ENCODE measurements at places on chromosomes 1 and 21.

GRCh38 chr1:33300673-33301072 lies 20.2 kb downstream of the A3GALT2 start:
- no peak for DNase-seq

DNA sequence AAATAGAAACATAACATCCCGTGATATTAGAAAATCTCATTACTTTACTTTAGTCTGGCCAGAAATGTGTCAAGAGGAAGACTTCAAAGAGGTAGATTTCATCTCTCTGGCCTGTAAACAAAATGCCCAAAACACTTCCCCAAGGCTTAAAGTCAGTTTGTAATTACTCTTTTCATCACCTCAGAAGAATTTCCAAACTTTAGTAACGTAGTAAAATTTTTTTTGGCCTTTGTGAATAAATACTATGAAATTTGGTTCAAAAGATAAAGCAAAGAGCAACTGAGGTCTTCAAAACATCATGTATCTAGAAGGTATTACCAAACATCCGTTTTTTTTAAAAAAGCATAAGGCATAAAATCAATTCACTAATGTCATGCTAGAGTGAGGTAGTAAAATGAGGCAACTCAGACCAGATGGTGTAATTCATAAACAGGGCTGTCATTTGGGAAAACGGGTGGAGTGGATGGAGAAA lies 51.4 kb downstream of the LEPR start:
- no peak for DNase-seq

- no peak for DNase-seq
Observed at GRCh38 chr1:111290630-111291029, at the start of gene CHIA. CHIA (plus strand) TSS chr1:111290851; CDS start chr1:111310468, 19,617 bp downstream.

GRCh38 chr1:43858324-43858723 lies 75.3 kb upstream of the ARTN start:
- peak; percentile 97 for DNase-seq

DNA sequence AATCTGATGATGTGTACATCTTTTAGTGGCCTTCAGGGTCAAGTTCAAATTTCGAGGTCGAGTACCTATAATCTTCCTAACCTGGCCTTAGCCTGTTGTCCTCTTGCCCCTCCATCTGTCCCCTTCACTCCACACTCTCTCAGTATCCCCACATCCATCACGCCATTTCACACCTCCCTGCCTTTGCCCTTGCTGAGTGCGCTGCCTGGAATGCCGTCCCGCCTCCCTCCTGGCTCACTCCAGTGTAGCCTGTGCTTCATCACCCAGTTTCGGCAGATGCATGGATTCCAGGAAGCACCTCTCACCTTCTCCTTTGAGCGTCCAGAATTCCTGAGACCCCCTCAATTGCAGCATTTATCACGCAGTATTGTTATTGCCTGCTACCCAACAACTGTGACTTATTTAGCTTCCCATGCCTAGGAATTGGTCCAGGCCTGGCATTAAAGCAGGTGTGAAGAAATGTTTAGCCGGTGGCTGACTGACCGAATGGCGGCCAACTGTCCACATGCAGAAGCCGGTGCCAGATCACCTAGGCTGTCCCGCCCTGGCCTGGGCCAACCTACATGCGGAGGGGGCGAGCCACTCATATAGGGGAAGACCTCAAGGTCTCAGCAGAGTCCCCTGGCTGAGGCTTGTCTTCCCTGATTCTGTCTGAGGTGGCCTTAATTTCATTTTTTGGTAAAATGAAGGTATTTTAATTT lies 34.5 kb downstream of the MYOM3 start:
- DNase-seq = no peak

- no peak for DNase-seq
Observed at GRCh38 chr1:8878448-8878697, at the start of gene ENO1. ENO1 (minus strand) TSS chr1:8878686; CDS start chr1:8874908, 3,778 bp downstream.

DNA sequence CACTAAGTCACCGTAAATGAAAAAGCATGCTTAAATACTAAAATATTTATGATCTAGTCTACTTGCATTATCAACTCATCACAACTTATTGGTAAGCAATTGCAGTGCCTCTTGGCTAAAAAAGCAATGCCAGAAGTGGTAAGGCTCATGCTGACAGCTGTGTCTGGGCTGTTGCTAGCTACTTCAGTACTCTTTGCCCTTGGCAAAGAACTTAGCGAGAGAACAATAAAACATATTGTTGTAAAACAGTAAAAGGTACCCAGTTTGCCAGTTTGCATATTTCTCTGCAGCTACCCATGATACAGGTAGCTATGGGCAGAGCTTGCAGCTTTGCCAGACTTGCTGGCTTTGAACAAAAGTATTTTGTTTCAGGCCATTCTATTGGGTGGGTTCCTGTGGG lies 73.1 kb downstream of the ATP6V1G3 start:
- DNase-seq = no peak

DNA sequence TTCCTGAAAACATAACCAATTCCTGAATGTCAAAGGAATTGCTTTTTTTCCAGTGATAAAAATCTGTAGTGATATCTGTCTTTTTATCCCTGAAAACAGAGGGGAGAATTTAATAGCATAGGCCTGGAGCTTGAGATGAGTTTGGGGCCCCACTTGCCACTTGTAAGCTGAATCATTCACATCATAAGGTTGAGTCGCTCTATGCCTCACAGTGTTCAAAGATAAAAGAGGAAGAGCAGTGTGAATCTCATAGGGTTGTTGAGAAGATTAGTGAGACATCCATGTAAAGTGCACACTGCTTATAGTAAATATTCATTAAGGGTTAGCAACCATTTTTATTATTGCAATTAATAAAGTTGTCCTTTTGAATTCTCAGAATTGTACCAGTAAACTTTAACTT lies 271.3 kb downstream of the DNM3 start:
- DNase-seq = no peak

GRCh38 chr1:245599371-245600174 lies 444.8 kb downstream of the KIF26B start:
- DNase-seq = no peak

DNA sequence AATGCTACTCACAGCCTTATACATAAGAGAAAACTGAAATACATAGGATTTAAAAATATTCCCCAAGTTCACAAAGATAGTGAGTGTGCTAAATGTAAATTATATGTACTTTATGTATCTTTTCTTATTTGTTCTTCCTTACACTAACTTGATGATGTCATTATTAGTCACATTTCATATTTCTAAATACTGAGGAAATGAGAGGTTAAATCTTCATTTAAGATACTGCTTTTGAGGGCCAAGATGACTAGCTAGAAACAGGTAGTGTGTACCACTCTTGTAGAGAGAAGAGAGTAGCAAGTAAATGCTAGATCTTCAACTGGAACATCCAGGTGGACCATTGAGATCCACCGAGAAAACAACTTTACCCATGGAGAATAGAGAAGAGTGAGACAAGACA lies 29.8 kb downstream of the PYHIN1 start:
- no peak for DNase-seq

DNA sequence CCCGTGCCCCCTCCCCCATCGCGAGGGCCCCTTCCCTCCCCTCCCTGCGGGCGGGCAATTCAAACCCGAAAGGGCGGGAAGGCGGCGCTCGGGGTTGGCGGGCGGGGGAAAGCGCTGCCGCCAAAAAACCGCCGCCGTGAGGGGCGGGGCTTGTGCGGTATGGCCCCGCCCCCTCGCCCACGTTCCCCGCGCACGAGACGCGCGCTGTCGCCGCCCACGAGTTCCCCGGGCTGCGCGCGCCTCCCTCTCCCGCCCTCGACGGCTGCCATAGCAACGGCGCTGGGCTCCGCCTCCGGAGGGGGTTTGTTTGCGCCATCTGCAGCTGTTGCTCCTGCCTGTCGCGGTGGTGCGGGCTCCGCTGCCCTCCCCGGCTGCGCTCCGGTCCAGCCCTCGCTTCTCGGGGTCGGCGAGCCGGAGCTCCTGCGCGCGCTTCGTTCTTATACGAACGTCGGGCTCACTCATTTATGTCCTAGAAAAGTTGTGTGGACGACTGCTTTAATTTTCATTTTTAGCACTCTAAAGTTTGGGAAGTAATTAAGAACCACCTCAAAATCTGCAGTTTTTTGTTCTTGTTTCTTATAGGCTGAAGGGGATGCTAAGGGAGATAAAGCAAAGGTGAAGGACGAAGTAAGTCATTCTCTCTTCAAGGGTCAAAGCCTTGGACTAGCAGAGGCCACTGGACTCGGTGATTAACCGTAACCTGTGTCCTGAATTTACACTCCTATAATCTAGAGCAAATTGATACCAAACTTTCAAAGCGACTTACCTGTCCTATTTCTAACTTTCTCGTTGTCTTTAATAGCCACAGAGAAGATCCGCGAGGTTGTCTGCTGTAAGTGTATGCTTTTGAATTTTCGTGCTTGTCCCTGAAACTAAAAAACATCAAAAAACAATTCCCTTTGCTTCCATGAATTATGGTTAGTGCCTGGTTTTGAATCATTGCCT lies 933 bp downstream of the HMGN2 start:
- peak; percentile 85 for DNase-seq

- DNase-seq = no peak
Observed at GRCh38 chr1:168867941-168868634, 139.1 kb upstream of the DPT start.

- no peak for DNase-seq
Observed at GRCh38 chr1:212624976-212625501, 16.5 kb downstream of the ATF3 start.

- no peak for DNase-seq
Observed at GRCh38 chr1:234281826-234282489, 91.3 kb upstream of the COA6 start.

- no peak for DNase-seq
Observed at GRCh38 chr21:15434163-15434905, 295.4 kb upstream of the USP25 start.

DNA sequence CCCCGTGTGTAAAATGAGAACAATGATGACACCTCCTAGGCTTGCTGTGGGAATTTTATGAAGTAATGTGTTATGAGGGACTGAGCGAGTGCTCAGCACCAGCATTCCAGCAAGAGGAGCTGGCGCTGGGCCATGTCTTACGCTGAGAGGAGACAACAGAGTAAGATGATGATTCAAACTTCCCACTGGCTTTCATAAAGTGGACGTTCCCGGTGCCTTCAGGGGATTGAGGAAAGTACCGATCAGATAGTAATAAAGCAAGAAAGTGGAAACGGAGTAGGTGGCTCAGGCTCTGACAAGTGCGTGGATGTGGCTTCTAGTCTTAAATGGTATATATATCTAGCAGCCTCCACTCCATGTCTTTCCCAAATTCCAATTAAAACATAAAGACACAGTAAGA lies 23.8 kb downstream of the EPHA10 start:
- DNase-seq = no peak

GRCh38 chr1:16173447-16174260 lies 17.8 kb upstream of the EPHA2 start:
- no peak for DNase-seq

DNA sequence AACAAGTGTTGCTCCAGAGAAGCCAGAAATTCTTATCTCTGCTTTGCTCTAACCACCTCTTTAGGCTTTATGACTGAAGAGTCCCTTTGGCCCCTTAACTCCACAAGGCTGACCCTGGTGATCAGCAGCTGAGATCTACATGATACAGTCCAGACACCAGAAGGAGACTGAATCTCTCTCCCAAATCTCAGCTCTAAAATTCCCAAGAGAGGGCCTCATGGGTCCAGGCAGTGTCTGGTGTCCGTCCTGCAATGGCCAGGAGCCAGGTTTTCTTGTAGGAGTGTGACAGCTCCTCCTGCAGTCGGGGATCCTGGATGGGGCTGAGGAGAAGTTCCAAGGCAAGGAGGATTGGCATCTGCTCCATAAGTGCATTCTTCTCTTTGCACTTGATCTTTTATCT lies 35.3 kb downstream of the L1TD1 start:
- no peak for DNase-seq

- DNase-seq = peak; percentile 11
Observed at GRCh38 chr1:219507437-219507836, 105.5 kb downstream of the ZC3H11B start.

DNA sequence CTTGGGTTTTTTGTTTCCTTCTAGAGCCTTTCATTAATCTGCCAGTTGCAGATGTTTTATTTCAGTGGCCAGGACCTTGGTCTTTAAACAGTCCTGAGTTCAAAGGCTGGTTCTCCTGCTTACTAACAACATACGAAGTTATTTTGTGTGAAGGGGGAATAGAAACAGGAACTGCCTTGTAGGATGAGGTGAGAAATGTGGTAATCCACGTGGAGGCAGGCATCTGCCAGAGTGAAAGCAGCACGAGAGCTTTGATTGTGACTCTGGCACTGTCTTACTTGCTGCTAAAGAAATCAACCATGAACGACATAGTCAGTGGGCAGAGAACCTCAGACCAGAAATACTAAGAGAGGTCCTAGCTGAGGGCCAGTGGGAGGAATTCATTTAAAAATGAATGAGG lies 30.4 kb downstream of the TMEM63A start:
- DNase-seq = no peak

- DNase-seq = no peak
Observed at GRCh38 chr1:12053752-12054548, 9.2 kb upstream of the TNFRSF8 start.

- DNase-seq = no peak
Observed at GRCh38 chr21:45764792-45765191, 121.3 kb downstream of the PCBP3 start.

- DNase-seq = no peak
Observed at GRCh38 chr1:167472752-167473521, 45.4 kb downstream of the CD247 start.

DNA sequence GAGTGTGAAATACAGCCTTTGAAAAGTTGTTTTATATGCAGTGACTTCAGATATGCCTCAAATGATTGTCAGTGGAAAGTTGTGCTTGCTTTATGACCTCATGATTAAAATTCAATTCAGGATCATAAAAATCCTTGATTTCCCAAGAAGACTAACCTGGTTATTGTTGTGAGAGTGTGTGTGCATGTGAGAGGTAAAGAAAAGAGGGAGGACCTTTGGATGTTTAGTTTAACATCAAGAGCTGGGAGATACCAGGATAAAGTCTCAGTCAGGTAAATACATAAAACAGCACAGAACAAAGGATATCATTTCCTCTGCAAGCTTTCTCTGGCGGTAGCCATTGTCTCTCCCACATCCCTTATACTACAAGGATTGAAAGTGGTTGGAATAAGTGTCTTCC lies 14.4 kb downstream of the BTBD8 start:
- no peak for DNase-seq

- DNase-seq = no peak
Observed at GRCh38 chr1:89906088-89906487, 85.3 kb downstream of the LRRC8D start.

GRCh38 chr1:209927466-209927865 lies 10.6 kb upstream of the SYT14 start:
- DNase-seq = no peak

- DNase-seq = no peak
Observed at GRCh38 chr1:185644531-185644930, 89.7 kb upstream of the HMCN1 start.

- no peak for DNase-seq
Observed at GRCh38 chr1:111621050-111621449, 1.5 kb downstream of the RAP1A start.

- DNase-seq = no peak
Observed at GRCh38 chr1:22805672-22806038, 95.0 kb downstream of the EPHB2 start.

- DNase-seq = no peak
Observed at GRCh38 chr1:109765896-109766615, 2.3 kb upstream of the EPS8L3 start.

GRCh38 chr1:94169126-94169525 lies 48.2 kb upstream of the ABCA4 start:
- no peak for DNase-seq

All from brain pericyte (primary cell).